ENCODE measurements at places on chromosomes 4 and X.

- DNase-seq, result no peak
Observed at GRCh38 chr4:185053746-185054145, 35.5 kb downstream of the HELT start.

DNA sequence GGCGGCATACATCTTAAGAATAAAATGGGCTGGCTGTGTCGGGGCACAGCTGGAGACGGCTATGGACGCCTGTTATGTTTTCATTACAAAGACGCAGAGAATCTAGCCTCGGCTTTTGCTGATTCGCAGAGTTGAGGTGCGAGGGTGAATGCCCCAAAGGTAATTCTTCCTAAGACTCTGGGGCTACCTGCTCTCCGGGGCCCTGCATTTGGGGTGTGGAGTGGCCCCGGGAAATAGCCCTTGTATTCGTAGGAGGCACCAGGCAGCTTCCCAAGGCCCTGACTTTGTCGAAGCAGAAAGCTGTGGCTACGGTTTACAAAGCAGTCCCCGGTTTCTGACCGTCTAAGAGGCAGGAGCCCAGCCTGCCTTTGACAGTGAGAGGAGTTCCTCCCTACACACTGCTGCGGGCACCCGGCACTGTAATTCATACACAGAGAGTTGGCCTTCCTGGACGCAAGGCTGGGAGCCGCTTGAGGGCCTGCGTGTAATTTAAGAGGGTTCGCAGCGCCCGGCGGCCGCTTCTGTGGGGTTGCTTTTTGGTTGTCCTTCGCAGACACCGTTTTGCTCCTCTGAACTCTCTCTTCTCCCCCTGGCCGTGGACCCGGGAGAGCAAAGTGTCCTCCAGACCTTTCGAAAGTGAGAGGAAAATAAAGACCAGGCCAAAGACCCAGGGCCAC lies 1.9 kb downstream of the SHOX start:
- no peak for DNase-seq

- DNase-seq, result no peak
Observed at GRCh38 chr4:62627671-62628070, 1427.5 kb downstream of the ADGRL3 start.

DNA sequence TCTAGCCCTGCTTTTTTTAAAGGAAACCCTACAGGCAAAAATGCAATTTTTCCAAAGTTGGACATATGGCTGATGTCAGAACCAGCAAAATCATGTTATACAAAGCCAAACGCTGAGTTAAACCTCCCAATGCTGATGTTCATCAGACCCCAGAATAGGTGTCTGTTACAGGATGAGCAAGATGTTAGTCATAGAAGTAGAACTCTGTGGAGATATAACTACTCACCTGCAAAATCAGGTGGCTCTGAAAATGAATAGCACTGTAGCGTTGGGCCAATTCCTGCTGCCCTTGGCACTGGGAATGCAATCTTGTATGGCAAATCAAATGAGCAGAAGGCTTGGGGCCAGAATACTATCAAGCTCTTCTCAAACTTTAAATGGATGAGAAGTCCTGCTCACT lies 634.1 kb downstream of the RPA4 start:
- no peak for DNase-seq

- peak; percentile 96 for DNase-seq
Observed at GRCh38 chrX:13669246-13669737, 16.4 kb downstream of the TCEANC start.

DNA sequence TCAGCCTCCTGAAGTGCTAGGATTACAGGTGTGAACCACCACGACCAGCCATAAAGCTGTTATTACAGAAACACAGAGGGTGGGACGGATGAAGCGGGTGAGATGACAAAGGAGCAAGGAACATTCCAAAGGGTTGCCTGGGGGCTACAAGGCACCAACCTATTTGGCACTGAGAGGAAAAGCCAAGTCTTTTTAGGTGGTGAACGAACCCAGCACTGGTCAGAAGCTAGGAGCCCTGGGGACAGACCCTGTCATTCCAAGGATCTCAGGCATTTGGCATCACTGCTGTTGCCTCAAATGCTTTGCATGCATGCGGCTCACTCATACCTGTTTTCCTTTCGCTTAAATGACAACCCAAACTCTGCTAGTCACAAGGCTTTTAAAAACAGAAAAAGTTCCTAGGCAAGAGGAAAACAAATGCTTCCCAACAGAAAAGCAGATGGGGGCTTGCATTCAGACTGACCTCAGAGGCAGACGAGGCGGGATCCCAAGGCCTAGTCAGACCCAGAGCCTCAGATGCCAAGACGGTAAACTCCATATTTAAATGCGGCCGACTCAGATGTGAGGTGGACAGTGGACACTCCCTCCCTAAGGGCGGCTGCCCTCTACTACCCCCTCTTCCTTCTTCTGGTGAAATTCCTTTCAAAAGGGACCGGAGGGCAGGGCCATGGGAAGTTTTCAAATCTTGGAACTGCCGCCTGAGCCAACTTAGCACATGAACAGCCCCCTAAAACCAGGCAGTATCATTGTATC lies 4.5 kb downstream of the MAP7D2 start:
- DNase-seq, result no peak

DNA sequence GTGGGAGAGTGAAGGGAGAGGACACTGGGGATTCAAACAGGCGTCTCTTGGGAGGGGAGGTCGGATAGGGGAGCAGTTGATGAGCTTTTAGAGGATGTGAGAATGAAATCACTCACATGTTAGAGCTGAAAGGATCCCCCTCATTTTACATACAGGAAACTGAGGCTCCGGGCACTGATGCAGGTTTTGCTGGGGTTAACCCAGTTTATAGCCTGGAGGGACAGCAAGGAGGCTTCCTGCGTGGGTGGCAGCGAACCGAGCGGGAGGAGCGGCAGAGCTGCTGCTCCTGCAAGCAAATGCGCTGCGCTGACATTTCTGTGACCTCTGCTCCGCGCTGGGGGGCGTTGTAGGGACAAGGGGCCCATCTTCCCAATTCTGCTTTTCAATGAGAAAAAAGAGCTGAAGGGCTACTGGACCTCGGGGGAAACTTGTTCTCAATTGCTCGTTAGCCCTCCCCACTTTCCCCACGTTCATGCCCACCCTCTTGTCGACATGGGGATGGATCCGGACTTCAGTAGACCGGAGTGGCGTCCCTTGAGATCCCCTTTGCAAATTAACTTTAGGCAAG lies 1.2 kb upstream of the NEUROG2 start:
- no peak for DNase-seq

GRCh38 chr4:7630568-7631287 lies 196.0 kb upstream of the PSAPL1 start:
- peak; percentile 89 for DNase-seq

- DNase-seq, result peak; percentile 80
Observed at GRCh38 chr4:110480031-110480549, 4.1 kb downstream of the ENPEP start.

All from iris pigment epithelial cell (primary cell).